ENCODE measurements at places on chromosomes 4 and X.
A peak's percentile ranks its signal among the peaks of the same experiment; 100 is the strongest.

DNA sequence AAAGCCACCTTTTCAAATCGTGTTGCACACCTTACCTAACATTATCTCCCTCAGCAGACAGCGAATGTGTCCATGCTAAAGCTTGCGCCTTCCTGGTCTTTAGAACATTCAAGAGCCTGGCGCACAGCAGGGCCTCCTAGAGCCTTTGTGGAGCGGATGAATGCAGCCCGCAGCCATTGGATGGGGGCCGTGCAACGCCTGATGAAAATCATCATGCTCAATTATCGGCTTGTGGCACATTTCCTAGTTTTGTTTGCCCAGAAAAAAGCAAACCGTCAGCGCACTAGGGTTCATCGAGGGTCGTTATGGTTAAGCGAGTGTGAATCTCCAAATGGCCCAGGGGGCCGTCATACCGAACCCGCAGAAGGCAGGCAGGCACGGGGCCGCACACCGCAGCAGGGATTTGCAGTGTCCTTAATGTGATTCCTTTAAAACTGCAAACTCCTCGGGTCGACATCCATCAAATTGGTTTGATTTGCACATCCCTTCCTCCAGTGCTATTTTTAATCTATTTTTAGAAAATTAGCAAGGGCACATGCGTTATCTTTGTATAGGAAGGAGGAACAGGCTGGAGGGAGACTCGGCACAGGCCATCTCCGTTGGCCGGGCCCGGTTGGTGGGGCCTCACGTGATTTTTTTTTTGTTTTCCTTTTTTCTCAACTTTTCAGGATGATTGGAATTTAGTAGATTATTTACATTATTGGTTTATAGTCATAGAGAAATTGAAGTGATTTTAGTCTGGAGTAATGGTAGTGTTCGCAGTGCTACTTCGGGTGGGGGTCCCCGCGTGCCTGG is 53.1 kb downstream of the ABLIM2 start:
- DNase-seq, result no peak

- DNase-seq, result no peak
Measured at GRCh38 chr4:89898304-89898716, 3.7 kb downstream of the MMRN1 start.

DNA sequence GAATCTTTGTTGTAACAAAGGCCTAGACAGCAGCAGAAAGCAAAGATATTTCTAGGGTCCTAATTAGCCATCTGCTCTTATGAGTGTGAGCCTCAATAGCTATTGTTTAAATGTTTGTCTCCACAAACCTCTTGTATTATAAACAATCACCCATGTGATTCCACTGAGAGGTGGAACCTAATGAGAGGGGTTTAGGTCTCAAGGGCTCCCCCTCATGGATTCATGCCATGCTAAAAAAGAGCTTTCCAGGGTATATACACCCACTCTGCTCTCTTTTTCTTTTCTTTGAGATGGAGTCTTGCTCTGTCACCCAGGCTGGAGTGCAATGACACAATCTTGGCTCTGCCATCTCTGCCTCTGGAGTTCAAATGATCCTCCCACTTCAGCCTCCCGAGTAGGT is 42.1 kb downstream of the TRIM61 start:
- peak; percentile 32 for DNase-seq

DNA sequence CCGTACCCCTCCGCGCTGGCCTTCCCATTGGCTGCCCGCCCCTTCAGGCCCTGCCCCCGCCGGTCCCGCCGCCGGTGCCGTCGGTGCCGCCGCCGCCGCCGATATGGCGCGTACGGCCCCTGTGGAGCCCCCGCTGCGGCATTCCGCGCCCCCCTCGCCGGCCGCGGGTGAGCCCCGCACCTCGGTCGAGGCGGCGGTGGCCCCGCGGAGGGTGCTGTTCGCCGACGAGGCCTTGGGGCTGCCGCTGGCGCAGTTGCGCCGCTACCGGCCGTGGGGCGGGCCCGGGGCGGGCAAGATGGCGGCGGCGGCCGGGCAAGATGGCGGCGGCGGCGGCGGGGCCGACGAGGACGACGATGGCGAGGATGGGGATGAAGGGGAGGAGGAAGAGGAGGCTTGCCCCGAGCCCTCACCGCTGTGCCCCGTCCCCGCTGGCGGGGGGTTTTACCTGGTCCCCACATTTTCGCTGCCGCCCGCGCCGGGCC is at the start of gene PPP1R3F:
Gene PPP1R3F, plus strand, starts transcription at position 27 of the 482 bp plus-strand sequence. Its CDS starts 77 bp downstream, at position 104.
- no peak for DNase-seq

- DNase-seq, result no peak
Measured at GRCh38 chr4:25844961-25845712, 17.7 kb downstream of the SEL1L3 start.

DNA sequence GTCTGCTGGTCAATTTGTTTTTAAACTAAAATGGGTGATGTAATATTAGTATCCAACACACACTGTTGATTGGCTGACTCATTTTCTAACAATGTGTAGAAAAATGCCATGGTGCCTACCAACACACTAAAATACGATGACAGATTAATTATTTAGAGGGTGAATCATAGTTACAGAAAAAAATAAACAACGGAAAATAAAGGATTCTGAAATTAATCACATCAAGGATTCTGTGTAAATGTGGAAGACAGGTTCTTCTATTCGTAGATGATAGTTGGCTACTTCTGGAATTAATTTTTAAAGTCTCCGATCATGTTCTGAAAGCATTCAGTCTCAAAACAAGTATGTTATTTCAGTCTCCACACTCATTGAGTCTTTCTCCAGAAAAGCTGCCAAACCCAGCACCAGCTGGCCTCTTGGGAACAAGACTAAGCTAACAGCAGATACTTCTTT is 8.2 kb upstream of the IQCM start:
- DNase-seq, result no peak

GRCh38 chrX:42237956-42238355 is 314.6 kb upstream of the CASK start:
- no peak for DNase-seq

- no peak for DNase-seq
Measured at GRCh38 chr4:33961761-33962160, 2282.6 kb downstream of the ARAP2 start.

GRCh38 chrX:68835104-68835442 is 6.3 kb downstream of the EFNB1 start:
- DNase-seq, result no peak

GRCh38 chr4:104571341-104571740 is 76.6 kb upstream of the CXXC4 start:
- DNase-seq, result no peak

- no peak for DNase-seq
Measured at GRCh38 chrX:17803449-17803848, 57.6 kb downstream of the RAI2 start.
